ENCODE measurements at places on chromosomes 11 and 22.

DNA sequence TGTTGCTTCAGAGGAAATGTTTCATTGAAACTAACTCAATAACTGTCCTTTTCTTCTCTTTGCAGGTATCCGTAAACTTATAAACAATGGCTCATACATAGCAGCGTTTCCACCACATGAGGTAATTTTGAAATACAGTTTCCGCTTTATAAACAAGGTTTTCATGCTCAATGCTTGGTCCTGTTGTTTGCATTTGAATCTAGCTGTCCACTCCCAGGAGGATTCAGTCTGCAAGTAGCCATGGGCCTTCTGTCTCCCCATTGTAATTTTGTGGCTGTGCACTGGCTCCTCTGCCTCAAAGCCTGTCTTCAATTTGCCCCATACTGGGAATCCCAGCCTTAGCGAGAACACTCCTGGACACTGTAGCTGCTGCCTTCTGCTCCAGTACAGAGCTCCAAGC lies 34.7 kb downstream of the MUC15 start:
- no peak for DNase-seq

GRCh38 chr11:87444993-87445392 lies 407.3 kb downstream of the TMEM135 start:
- no peak for DNase-seq

GRCh38 chr11:66123902-66124301 lies 53.8 kb downstream of the PACS1 start:
- no peak for DNase-seq

DNA sequence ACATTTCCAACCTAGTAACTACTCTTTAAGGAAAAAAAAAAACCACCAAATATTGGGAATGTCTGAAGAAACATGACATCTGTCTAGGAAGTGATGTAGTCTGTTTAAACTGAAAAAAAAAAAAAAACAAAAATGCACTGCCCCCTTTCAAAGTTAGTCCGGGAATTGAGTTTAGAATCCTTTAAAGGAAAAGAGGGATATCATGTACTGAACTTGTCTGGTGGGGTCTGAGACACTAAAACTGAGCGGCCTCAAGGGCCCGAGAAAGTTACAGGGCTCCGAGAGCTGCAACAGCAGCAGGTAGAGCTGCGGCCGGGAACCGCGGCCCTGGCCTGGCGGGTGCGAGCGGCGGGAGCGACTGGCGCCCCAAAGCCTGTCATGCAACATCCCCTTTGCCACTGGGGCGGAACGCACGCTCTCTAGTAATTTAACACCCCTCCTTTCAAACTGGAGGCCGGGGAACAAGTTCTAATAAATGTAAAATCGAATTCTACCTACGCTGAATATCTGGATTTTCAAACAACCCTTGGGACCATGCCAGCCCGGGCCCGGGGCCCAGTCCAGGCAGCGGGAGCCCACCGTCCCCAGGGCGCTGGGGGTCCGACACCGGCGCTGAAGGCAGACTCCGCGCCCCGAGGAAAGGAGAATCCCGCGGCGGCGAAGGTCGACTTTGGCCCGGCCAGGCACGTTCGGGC lies 736 bp downstream of the RDX start:
- no peak for DNase-seq

DNA sequence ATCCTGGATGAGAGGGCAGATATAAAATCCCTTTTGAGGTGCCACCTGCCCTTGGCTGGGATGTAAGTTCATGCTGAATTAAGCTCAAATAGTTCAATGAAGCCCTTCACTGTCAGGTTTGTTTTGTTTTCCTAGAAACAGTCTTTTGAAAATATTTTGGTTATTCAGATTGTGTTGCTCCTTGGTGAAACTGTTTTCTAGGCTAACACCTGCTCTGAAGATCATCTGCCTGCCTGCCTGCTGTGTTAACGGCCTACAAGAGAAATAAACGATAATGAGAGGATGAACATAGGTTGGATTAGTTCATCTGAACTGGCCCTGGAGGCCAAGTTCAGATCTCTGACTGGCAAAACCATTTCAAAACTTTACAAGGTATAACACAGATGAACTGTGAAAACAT lies 67.4 kb downstream of the ZBTB44 start:
- no peak for DNase-seq

DNA sequence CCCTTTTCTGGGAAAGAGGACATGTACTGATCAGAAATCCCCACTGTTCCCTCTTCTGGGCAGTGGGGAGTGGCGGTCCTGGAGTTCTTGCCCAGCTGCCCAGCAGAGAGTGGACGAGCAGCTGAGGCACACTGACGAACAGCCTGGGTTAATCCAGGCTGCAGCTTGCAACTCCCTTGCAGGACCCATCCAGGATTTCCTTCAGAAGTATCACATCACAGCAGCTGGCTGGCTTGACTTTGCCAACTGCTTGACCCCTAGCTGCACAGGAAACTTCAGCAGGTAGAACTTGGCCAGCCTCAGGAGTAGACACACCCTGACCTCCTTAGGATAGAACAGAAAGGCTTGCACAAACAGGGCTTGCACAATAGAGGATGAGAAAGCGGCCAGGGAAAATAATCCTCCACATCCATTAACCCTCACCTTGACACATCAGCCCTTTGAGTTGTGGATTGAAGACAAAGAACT lies 27.9 kb upstream of the FZD4 start:
- no peak for DNase-seq

DNA sequence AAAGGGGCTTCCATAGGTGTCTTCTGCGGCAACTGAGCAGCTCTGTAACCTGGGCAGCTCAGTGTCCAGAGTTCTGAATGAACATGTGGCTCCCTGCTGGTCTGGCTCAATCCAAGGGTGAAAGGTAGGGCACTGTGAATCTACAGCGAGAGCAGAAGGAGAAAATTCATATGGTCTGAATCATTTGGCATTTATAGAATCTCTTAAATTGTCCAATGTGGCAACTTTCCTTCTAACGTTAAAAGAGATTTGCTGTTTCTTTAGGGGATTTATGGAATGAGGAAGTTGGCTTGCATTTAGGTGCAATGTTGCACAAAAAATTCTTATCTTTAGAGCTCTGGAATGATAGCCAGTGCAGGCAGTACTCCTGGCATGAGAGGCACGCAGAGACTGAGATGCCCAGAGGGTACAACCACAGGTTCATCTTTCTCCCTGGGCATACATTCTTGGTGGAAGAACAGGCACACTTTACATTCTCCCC lies 17.0 kb downstream of the ATXN10 start:
- DNase-seq = no peak

DNA sequence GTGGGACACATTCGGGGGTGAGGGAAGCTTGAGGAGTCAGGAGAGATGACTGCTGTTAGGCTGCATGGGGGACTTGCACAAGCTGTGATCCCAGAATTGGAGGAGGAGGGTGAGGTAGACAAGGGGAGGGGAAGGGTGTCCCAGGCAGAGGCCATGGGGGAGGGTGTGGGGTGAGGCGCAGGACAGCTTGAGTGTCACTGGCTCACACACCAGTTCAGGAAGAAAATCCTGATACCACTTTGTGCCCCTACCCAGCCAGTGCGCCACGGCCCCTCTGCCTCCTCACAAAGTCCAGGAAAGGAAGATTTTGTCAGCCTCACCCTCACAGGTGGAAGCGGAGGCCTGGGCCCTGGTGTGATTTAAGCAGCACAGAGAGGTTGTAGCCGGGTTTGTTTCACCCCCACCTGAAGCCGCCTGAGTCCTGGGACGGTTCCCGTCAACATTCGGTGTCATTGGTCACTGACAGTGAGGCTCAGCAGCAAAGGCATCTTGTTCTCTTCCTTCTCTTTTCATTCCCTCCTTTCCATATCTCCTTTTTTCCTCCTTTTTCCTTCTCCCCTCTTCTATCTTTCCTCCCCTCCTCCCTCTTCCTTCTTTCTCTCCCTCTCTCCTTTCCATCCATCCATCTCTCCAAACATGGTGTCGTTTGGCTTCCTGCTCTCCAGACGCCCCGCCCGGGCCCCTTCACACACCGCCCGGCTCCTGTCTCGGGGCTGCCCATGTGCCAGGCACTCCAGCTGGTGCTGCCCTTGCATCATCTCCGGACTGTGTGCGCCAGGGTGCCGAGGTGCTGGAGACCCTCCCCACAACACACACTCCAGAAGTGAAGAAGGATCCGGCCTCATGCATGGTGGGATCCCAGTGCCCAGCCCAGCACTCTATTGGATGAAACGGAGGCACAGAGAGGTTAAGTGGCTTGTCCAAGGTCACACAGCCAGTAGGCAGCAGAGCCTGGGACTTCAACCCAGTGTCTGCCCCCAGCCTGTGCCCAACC lies 89.3 kb downstream of the MPPED1 start:
- DNase-seq = no peak

DNA sequence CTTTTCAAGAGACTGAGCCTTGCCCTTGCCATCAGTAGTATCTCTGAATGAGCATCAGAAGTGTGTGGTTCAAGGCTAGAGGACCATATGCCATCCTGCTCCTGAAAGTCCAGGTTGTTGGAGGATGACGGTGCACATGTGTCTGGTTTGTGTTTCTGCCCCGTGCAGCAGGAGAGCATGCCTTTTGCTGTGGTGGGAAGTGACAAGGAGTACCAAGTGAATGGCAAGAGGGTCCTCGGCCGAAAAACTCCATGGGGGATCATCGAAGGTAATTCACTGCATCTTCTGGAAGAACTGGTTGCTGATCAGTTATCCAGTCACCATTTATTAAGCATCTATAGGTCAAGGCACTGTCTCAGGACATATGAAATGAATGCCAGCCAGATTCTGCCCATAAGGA lies 6.1 kb upstream of the WBP2NL start:
- DNase-seq = no peak

GRCh38 chr11:1882265-1883238 lies 9.1 kb downstream of the PRR33 start:
- DNase-seq = peak; percentile 75

- no peak for DNase-seq
Measured at GRCh38 chr11:28702871-28703270, 594.7 kb downstream of the METTL15 start.

GRCh38 chr11:2559527-2560311 lies 114.9 kb downstream of the KCNQ1 start:
- no peak for DNase-seq

- no peak for DNase-seq
Measured at GRCh38 chr11:71115770-71116692, 136.3 kb downstream of the SHANK2 start.

GRCh38 chr22:26072621-26073020 lies 96.6 kb upstream of the SEZ6L start:
- DNase-seq = no peak

DNA sequence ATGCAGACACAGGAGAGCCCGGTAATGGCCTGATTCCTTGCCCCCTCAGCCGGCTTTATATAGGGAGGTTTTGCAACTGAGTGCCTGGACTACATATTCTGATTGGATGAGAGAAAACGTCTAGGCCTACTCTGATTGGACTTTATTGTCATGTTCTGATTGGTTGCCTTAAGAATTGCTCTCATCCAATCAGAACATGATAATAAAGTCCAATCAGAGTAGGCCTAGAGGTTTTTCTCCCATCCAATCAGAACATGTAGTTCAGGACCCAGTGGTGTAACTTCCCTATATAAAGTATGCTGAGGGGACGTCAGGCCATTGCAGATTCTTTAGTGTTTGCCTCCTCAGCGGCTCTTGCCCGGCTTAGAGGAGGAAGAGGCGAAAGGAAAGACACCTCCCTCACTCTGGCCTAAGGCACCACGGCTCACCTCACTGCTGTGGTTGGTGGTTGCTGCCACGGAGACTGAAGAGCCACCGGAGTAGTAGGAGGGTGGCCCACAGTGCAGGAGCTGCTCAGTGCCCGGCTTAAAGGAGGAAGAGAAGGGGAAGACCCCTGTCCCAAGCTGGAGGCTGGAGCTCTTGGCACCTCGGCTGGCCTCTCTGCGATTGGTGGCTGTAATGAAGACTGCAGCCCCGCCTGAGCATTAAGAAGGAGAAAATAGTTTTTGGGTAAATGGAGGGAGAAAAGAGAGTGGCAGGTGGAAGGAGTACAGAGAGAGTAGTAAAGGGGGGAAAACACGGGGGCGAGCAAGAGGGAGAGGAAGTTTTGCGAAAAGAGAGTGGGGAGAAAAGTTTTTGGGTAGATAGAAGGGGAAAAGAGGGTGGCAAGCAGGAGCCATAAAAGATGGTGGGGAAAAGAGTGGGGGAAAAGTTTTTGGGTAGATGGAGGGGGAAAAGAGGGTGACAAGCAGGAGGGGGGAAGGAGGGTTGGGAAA lies 116.7 kb upstream of the SERPIND1 start:
- no peak for DNase-seq

DNA sequence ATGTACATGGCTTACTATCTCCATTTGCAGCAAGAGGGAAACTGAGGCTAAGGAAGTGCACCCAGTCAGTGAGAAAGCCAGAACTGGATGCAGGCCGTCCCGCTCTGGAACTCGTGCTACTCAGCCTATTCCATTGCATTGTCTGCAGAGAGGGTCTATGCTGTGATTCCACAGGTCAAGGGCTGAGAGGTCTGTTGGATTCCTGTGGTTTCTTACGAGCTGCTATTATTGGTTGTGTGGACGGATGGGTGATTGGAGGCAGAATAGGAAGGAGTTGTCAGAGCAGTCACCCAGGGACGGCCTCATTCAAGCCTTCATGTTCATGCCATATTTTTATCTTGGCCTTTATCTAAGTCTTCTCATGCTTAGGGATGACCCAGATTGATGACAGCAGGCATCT lies 33.4 kb downstream of the SCGB1A1 start:
- DNase-seq = no peak

DNA sequence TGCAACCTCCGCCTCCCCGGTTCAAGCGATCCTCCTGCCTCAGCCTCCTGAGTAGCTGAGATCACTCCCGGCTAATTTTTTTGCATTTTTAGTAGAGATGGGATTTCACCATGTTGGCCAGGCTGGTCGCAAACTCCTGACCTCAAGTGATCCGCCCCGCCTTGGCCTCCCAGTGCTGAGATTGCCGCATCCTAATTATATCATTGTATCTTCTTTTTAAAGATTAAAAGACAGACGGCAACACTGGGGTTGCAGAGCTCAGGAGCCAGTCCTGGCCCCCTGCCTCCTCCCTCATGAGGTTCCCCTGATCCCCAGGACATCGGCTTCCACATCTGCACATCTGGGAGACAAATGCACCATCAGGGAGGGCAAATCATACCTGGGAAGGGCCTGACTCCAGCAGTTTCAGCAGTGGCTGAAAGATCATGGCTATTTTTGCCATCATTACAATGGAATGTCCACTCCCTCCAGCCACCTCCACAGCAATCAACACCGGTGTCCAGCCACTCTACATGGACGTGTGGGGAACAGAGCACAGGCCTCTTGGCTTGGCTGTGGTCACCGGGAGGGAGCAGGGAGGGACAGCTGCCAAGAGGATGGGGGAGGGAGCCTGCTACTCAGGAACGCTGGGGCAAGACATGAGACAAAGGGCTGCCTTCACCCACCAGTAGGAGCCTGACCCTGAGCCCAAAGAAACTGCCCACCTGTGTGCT lies 9.2 kb upstream of the CELSR1 start:
- no peak for DNase-seq

GRCh38 chr22:23104187-23104971 lies 34.1 kb downstream of the GNAZ start:
- no peak for DNase-seq

GRCh38 chr11:69443968-69444364 lies 37.5 kb upstream of the LINC01488 start:
- DNase-seq = no peak

Data from activated naive CD4-positive, alpha-beta T cell (primary cell).